ENCODE measurements at places on chromosomes 11 and 22.

- no peak for DNase-seq
Measured at GRCh38 chr11:101100601-101101000, 29.0 kb downstream of the PGR start.

DNA sequence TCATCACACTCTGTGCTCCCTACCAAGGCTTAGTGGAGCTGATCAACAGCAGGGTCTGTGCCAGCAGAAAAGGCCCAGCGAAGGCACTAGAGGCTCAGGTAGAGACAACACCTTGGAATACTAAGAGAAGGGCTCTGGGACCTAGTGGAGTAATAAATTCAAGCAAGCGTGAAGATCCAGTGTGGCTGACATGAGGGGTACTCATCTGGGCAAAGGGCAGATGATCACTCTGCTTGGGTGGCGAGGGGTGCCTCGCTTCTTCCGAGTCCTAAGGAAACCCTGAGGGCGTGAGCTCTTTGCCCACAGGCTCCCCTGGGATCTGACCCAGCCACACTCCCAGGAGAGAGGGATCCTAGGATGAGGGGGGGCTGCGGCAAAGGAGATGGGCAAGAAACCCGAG lies 3.5 kb upstream of the TPBGL start:
- DNase-seq = no peak

GRCh38 chr22:25880524-25880923 lies 138.5 kb downstream of the MYO18B start:
- no peak for DNase-seq

- DNase-seq = no peak
Measured at GRCh38 chr11:102933627-102934026, 21.9 kb downstream of the MMP13 start.

DNA sequence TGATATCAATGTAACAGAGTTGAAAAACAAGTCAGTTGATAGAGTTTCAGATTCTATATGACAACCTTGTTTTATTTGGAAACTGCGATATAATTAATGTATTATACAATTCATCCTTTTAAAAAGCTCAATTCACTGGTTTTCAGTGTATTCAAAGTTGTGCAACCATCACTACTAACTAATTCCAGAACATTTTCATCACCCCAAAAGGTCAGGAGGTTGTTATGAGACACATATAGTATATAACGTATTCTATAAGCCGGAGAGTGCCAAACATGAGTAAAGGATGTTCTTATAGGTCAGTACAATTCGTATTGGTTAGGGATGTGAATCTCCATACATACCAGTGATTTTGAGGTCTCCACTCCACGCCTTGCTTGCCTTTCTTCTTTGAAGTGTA lies 40.1 kb upstream of the UCP3 start:
- DNase-seq = no peak

GRCh38 chr11:36408498-36409136 lies 101.5 kb downstream of the TRAF6 start:
- no peak for DNase-seq

GRCh38 chr11:111726301-111726713 lies 39.9 kb downstream of the PPP2R1B start:
- no peak for DNase-seq

GRCh38 chr11:29343465-29344333 lies 673.1 kb downstream of the KCNA4 start:
- DNase-seq = peak; percentile 53

GRCh38 chr11:10935015-10935559 lies 77.2 kb upstream of the ZBED5 start:
- DNase-seq = no peak

DNA sequence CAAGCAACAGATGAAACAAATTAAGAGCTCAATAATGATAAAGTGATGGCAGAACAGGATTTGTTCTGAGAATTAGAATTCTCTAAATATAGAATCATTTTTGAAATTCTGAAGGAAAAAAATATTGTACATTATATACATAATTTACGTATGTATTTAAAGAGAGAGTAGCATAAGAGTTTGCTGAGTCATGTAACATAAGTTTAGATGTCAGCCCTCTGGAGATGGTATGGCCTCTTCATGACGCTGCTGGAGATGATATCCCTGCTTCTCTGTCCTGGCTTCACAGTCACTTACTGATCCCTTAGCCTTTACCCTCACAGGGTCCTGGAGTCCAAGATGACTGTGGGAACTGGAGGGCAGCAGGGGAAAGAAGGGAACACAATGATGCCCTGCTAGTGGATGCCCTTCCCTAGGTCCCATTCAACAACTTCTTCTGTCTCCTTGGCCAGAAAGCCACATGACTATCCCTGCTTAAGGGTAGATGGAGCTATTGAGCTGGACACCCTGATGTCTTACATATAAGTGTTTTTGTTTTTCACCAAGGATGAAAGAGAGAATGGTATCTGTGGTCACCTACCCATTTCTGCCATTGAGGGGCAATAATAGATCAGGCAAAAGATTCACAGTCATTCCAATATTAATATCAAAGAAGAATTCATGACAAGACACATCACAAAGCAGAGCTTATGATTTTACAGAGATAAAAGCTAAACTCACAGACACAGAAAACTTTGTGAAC lies 753.1 kb downstream of the TBC1D22A start:
- no peak for DNase-seq

DNA sequence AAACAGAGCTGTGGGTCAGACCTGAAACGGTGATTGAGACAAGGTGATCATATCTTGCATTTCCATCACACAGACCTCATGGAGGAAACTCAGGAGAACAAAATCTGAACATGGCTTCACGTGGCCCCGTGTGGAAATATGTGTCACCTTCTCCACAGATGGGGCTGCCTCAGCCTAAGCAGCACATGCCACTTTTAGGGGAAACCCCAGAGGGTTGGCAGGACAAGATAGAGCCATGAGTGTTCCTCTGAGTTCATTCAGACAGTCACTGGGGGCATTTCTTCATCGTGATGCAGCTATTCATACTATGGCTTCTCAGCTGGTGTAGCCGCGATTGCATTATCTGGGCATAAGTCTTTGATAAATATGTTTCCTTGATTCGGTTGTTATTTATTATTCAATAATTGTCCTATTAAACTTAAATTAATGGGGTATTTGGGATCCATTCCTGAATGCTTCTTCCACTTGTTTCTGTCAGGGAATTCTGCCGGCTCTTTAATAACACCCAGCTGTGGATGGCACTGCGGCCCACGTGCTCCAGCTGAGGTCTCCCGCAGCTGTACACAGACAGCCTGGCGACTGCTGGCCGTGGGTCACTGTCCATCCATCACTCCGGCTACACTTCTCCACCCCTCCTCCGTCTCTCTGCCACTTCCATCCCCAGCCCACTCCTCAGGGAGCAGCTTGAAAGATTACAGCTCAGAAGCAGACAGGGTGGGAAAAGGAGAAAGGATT lies 485.1 kb downstream of the OPCML start:
- DNase-seq = no peak

DNA sequence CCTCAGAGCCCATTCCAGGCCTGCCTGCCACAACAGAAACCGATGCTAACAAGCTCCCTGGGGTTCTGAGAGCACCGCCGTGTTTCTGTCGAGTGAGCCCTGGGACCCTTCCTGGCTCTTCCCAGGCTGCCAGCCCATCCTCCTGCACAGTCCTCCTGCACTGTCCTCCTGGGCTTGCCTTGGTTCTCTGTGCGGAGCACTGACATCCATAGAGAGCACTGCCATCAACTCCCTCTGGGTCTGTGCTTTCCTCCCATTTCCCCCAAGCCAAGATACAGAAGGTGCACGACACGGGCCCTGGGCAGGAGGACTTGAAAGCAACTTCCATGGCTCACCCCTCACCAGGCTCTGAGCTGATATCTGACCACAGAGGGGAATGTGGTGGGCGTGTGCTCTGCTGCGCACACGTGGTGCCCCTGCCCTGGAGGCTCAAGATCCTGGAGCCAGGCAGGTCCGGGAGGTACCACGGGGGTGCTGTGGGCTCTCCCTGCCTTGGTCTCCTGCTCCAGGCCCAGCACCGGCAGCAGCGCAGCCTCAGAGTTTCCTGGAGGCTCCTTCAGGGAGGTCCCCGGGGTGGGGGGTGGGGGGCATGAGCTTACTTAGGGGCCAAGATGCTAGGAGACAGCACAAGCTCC lies 304.2 kb downstream of the BRD1 start:
- no peak for DNase-seq

GRCh38 chr11:2002042-2002776 lies 4.6 kb upstream of the H19 start:
- DNase-seq = no peak

DNA sequence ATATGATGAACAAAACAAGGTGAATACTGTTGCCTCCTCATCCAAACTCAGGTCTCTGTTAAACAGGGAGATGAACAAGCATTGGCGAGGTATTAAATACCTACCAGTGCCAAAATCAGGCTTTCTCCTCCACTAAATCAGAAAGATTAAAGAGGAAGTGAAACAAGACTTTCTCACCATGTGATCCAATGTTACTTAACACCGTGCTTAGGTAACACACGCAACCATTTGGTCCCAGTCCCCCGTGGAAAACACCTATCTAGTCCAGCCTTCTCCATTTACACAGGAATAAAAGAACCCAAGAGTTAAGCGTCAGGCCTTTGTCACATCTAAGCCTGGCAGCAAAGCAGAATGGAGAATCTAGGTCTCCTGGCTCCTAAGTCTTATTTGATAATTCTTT lies 34.5 kb downstream of the TENM4 start:
- DNase-seq = no peak

DNA sequence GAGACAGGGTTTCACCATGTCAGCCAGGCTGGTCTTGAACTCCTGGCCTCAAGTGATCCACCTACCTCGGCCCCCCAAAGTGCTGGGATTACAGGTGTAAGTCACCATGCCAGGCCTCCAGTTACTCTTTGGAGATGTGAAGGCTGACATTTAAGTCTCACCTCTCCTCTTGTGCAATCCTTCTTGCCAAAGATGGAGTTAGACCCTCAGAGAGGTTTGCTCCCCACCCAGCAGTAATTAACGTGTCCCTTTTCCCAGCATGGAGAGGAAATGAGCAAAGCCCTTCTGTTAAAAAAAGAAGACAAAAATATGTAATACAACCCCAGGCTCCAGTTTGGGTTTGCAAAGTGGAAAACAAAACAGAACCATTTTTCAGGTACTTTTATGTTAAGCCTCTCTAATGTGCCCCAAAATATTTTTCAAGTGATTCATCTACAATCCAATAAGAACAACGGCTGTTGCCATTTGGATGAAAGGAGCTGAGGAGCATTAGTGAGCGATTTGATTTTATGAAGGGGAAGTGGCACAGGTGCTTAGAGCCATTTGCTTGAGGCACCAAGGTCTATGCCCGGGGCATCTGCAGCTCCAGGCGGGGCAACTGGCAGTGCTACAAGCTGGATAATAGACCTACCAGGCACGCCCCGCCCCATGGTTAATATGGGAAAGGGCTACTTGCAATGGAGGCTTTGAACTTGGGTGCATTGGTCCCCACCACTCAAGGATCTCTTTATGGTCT lies 57.2 kb downstream of the GRIK4 start:
- DNase-seq = no peak

- DNase-seq = no peak
Measured at GRCh38 chr11:9075556-9075955, 15.8 kb downstream of the SCUBE2 start.

DNA sequence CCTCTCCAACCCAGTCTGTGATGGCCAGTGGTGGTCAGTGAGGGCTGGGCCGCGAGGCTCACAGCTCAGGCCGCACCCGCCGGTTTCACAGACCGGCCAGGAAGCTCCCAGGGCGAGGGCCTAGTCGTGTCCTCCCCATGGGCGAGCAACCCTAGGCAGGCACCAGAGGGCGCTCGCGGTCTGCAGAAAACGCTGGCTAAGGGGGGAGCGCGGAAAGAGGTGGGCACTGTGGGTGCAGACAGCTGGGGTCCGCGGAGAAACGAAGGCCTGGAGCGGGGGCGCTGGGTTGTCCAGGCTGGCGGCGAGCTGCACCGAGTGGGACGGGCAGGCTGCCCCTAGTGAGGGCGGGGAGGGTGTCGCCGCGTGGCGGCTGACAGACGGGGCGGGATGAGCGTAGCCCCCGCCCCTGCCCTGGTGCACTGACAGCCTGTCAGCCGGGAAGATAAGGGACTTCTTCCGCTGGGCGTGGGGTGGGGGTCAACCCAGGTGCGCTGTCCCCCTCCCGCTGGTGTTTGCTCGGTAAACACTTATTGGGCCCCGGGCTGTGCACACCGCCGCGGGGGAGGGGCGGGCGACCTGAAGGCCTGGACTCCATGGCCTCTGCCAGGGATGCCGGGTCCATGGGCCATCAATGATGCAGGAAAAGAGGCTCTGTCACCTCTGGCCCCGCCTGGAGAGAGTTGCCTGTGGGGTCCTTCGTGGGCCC lies 7.5 kb downstream of the GP1BB start:
- peak; percentile 80 for DNase-seq

- DNase-seq = no peak
Measured at GRCh38 chr11:19775622-19776021, 63.0 kb downstream of the NAV2 start.

- no peak for DNase-seq
Measured at GRCh38 chr11:28535677-28536076, 427.5 kb downstream of the METTL15 start.

DNA sequence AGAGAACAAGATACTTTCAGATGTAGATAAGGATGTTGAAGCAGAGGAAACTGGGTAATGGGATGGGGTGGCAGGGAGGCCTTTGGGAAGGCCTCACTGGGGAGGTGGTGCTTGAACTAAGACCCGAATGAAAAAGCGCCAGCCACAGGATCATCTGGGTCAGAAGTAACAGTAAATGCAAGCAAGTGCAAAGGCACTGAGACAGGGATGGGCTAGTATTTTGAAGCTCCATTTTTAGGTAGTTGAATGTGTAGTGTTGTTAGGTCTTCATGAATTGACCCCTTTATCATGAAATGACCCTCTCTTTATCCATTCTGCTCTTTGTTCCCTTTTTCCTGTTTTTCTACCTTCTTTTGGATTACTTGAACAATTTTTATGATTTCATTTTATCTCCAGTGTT lies 6.2 kb upstream of the PACS1 start:
- DNase-seq = no peak

- no peak for DNase-seq
Measured at GRCh38 chr11:115197031-115197430, 307.2 kb downstream of the CADM1 start.

- DNase-seq = no peak
Measured at GRCh38 chr11:121615501-121615900, 162.7 kb upstream of the SORL1-AS1 start.

DNA sequence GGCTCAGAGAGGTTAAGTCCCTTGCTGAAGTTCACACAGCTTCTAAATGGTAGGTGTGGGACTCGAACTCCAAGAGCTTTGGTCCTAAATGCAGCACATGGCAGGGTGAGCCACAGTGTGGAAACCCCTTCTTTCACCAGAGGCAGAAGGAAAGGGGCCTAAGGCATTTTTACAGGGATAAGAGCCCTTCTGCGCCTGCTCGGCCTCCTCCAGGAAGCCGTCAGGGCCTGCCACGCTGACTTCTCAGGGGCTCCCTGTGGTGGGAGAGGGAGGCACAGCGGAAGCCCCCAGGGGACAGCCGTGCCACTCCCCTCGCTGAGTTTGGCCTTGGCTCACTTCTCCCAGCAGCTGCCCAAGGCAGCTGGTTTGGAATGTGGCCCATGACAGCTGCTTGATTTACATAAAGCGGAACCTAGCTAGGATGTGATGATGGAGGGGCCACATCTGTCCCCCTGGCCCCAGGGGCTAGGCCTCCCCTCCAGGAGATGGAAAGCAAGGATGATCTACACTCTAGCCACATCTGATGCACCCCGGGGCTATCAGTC lies 35.4 kb downstream of the CD82 start:
- DNase-seq = no peak

Measured in thyroid gland (tissue), 4 donors.